ENCODE measurements at places on chromosomes 5 and 9. TPM values are rescaled to one million over a fixed set of nuclear protein-coding genes. Genes with fewer than 3 reads are reported as not detected.

GRCh38 chr9:135662758-135663450, at the start of gene LCN9:
Gene LCN9, plus strand, starts transcription at chr9:135663309. Its CDS starts 13 bp downstream, at chr9:135663322.
- no peak for DNase-seq

DNA sequence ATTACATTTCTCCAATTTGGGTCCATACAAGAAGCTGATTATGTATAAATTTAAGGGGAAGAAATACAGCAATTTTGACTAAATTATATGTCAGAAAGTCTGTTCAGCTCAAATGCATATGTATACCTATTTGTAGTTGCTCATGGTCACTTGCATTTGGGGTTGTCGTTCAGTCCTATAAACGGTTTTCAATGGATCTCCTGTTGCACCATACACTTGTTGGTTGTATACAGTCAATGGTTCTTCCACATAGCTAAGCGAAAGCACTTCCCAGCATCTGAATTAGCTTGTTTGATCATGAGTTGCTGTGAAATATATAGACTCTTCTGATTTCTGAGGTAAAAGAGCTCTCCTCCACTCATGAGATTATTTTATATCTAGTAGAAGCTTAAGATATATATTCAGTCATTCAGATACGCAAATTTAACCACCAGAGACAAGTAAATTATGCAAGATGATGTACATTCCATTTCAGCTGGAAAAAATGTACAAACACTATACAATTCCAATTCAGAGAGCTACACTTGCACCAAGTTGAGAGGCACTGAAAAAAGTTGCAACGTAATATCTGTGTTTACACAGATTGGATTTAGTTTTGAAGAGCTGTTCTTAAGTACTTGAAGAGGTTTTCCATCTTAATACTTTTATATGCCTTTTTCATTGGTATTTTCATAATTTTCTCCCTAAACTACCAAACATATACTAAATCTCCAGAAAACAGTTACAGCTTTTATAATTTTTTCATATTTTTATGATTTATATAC, 64.4 kb upstream of the POU5F2 start:
- no peak for DNase-seq

GRCh38 chr5:96909435-96909834, 26.4 kb upstream of the LNPEP start:
- no peak for DNase-seq

DNA sequence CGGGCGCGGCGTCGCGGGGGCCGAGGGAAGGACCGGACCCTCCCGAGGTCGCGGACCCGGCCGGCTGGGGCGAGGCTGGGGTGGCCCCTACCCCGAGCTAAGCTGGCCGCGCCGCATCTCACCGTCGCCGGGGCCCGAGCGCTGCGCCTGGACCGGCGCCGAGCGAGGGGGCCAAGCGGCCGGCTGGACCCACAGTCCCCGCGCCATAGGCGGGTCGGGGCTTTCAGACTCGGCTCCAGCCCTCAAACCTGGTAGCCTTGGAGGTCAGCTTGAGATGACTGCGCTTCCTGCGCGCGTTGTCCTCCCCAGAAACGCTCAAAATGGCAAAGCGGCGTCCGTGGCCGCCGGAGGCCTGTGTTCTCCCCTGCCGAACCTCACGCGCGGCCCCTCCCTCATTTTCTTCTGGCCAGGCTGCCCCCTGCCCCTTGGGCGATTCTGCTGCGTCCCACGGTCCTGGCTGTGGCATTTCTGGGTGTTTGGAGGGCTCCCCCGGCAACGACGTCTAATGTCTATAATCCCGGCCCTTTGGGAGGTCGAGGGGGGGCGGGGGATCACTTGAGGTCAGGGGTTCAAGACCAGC, 8.7 kb upstream of the GRIN1 start:
- DNase-seq = no peak

Gene PCDHAC1
- total RNA-seq = 5.4 TPM

DNA sequence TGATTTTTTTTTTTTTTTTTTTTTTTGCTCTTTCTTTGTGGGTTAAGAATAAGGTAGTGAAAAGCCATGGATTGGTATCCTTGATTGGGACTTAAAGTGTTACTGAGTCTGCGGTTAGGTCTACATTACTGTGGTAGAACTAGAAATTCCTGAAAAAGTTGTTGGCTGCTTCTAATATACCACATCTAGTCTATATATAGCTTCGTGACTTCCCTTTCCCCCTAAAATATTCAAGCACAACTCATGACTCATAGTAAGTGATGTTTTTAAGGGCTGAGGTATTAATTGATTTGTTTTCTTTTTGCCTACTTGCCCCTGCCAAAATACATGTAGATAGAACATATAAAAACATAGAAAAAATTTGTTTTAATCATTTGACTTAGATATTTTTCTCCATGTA, 247.6 kb downstream of the TMEM232 start:
- DNase-seq = no peak

GRCh38 chr5:6656680-6657079, 23.4 kb downstream of the SRD5A1 start:
- DNase-seq = no peak

DNA sequence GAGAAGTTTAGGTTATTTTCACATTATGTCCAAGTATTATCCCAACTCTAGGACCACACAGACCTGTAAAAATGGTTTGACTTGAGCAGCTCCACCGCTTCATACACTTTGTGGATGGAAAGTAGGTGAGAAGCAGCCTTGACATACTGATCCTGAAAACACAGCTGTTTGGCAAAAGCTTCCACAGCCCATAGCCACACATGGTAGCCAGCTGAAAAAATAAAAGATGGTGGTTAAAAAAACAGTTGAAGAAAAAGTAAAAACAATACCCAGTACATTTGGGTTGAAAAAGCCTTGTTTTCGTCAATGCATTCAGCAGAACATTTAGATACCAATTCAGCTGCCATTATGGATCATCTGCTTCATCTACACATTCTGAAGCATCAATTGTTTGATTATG, 36.7 kb downstream of the GEMIN5 start:
- no peak for DNase-seq

- no peak for DNase-seq
Measured at GRCh38 chr5:151249281-151249680, 3.7 kb upstream of the GM2A start.

Gene CTXN3
- total RNA-seq = not detected

DNA sequence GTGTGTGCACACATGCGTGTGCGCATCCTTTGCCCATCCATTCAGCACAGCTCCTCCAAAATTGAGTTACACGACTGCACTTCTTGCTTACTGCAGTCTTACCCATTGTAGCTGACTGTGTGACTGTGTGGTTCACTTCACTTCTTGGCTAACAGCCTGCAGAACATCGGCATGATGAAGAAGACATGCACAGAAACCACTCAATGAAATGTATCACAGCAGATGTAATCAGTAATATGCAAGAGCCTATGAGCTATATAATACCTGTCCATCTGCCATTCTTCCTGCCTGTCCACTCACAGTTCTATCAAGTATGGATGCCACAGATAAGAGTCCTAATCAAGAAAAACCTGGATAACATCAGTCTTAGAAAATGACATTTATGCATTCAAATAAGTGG, 83.9 kb downstream of the TRPM3 start:
- no peak for DNase-seq

GRCh38 chr9:88750832-88751360, 215.9 kb downstream of the NXNL2 start:
- DNase-seq = peak; percentile 34

DNA sequence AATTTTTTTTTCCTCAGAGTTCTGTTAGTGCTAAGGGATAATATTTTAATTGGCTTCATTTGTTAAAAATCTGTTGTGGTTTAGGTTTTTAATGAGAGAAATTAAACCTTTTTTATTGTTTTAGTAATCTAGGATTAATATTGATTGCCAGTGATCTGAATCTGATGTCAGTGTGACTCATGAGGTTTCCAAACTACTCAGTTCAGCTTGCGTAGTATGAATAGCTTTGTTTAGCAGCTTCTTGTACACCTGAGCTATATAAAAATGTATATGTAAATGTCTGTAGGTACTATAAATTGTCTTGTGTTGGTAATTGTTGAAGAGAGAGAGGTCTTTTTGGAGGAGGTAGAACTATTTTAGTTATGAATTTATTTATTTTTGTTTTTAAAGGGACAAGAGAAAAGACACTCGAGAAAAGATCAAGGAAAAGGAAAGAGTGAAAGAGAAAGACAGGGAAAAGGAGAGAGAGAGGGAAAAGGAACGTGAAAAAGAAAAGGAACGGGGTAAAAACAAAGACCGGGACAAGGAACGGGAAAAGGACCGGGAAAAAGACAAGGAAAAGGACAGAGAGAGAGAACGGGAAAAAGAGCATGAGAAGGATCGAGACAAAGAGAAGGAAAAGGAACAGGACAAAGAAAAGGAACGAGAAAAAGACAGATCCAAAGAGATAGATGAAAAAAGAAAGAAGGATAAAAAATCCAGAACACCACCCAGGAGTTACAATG, 26.3 kb downstream of the SREK1 start:
- DNase-seq = no peak

DNA sequence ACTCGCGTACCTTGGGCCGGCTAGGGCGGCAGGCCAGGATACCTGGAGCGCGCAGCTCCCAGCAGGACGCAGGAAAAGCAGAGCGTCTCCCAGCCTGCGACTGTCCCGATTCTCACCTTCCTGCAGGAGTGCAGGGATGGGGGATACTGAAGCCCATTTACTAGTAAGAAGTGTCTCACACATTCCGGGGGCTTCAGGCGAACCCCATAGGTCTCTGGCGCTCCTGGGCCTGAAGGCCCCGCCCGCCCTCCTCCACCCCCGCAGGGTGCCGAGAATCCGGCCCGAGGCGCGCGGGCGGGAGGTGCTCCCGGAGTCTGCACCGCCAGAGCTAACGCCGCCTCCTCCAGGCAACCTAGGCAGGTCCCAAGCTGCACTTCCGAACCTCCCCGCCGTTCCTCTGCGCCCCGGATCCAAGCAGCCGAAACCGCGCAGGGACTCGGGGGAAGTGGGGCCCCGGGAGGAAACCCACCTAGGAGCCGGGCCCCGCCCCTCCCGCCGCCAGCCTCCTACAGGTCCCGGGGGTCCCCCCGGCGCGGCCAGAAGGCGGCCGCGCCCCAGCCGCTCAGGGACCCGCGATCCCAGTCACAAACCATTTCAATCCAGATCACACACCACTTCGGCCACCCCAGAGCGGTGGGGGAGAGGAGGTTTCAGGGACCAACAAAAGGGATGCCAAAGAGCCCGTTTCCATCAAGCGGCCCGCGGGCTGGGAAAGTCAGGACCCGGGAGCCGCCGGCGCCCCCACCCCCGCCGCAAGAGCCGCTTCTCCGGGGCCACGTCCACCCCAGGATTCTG, 1.2 kb downstream of the ROR2 start:
- DNase-seq = no peak

DNA sequence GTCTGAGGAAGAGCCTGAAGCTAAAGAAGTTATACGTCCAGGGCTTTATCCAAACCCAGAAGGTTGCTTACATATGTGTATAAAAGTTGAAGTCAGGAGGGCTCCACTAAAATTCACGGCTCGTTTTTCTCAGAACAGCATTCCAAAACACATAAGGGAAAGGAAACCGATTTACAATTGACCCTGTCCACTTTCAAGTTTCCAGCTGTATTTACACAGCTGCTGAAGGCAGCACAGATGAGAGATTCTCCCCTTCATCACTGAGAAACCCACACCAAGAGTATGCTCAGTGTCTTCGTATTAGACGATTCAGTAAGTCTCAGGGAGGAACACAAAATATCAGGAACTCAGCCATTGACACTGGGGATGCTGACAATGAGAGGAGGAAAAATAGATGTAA, 5.9 kb upstream of the NREP start:
- no peak for DNase-seq

Gene RNF224
- not detected for total RNA-seq

Gene PCDHB15
- total RNA-seq = 4.8 TPM

DNA sequence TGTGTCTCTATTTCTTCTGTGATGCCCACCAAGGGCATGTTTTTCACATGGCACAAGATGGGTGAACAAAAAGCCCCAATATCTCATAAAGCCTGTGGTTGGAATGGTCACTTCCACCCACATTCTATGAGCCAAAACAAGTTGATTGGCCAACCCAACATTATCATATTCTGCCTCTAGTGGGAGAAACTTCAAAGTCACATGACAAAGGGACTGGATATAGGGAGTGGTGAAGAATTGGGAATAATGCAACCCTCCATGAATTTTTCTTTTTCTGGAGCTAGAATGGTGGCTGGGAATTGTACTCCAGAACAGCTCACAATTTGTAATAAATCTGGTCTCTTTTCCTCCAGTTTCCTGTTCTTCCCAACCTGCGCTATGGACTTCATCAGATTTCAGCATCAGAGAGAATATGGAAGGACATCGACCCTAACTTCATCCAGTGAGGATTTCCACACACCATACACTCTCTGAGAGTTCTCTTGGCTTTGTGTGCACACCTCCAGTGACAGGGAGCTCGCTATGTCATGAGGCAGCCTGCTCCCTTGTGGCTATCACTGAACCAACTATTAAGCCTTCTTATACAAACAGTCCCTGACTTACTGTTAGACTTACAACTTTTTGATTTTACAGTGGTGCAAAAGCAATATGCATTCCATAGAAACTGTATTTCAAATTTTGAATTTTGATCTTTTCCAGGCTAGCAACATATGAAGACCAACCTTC, 12.0 kb upstream of the B4GALT1 start:
- no peak for DNase-seq

GRCh38 chr5:159100782-159101646, 1.3 kb upstream of the EBF1 start:
- DNase-seq = no peak

GRCh38 chr9:80097476-80097875, 525.7 kb downstream of the TLE4 start:
- DNase-seq = no peak

GRCh38 chr5:127398508-127398907, 107.9 kb downstream of the MEGF10 start:
- no peak for DNase-seq

Gene CXCL14
- total RNA-seq = 0.42 TPM

Gene BTNL3
- not detected for total RNA-seq

Gene SV2C
- 0.42 TPM for total RNA-seq

- DNase-seq = no peak
Measured at GRCh38 chr5:151222054-151222789, 1.7 kb downstream of the CCDC69 start.

GRCh38 chr5:76479973-76480667, 77.0 kb downstream of the IQGAP2 start:
- no peak for DNase-seq

- DNase-seq = no peak
Measured at GRCh38 chr9:115862021-115862420, 291.6 kb upstream of the PAPPA start.

- no peak for DNase-seq
Measured at GRCh38 chr5:137858223-137858916, 9.3 kb upstream of the MYOT start.

DNA sequence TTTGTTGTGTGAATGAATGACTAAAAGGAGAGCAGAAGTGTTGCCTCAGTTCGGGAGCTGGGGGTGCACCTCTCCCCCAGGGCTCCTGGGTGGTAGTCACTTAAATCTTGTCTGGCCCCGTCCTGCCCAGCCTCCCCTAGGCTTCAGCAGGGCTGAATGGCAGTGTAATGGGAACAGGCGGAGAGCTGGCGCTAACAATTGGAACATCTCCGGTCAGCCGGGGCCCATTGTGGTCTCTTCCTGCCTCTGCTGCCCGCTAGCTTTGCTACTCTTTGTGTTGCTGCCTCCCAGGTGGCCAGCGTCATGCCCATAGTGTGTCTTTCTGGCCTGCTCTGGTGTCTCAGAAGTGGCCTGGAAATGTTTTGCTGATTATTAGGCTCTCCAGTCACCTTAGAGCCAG, 62.3 kb downstream of the RGS3 start:
- DNase-seq = no peak
